ENCODE measurements at places on chromosomes 6 and 20. TPM values are rescaled to one million over a fixed set of nuclear protein-coding genes. Genes with fewer than 3 reads are reported as not detected.

Gene TNFRSF6B
- 261 TPM for total RNA-seq

Gene ANKRD66
- total RNA-seq, result not detected

Gene CALHM5
- 0.58 TPM for total RNA-seq

Gene E2F3
- total RNA-seq, result 2.3 TPM

Gene LBP
- not detected for total RNA-seq

Gene TFAP2C
- 8.0 TPM for total RNA-seq

Gene TRDN
- not detected for total RNA-seq

Gene PSMB8
- total RNA-seq, result 77.6 TPM

Gene GINS1
- total RNA-seq, result 7.3 TPM

Gene SSTR4
- total RNA-seq, result not detected
